ENCODE measurements at places on chromosomes 16 and 17.
A peak's percentile ranks its signal among the peaks of the same experiment; 100 is the strongest.

DNA sequence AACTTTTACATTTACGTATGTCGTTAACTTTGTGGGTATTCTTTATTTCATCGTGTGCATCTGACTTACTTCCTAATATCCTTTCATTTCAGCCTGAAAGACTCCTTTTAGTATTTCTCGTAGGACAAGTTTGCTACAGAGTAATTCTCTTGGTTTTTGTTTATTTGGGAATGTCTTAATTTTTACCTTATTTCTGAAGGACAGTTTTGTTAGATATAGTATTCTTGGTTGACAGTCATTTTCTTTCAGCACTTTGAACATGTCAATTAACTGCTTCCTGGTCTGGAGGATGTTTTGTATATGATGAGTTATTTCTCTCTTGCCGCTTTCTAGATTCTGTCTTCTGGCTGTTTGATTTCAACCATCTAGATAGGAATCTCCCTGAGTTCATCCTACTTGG is 109.2 kb upstream of the NACA2 start:
- no peak for DNase-seq

- no peak for DNase-seq
Measured at GRCh38 chr17:70049801-70050591, 25.0 kb upstream of the KCNJ16 start.

GRCh38 chr17:57002904-57003303 is 25.0 kb downstream of the SCPEP1 start:
- DNase-seq, result no peak

DNA sequence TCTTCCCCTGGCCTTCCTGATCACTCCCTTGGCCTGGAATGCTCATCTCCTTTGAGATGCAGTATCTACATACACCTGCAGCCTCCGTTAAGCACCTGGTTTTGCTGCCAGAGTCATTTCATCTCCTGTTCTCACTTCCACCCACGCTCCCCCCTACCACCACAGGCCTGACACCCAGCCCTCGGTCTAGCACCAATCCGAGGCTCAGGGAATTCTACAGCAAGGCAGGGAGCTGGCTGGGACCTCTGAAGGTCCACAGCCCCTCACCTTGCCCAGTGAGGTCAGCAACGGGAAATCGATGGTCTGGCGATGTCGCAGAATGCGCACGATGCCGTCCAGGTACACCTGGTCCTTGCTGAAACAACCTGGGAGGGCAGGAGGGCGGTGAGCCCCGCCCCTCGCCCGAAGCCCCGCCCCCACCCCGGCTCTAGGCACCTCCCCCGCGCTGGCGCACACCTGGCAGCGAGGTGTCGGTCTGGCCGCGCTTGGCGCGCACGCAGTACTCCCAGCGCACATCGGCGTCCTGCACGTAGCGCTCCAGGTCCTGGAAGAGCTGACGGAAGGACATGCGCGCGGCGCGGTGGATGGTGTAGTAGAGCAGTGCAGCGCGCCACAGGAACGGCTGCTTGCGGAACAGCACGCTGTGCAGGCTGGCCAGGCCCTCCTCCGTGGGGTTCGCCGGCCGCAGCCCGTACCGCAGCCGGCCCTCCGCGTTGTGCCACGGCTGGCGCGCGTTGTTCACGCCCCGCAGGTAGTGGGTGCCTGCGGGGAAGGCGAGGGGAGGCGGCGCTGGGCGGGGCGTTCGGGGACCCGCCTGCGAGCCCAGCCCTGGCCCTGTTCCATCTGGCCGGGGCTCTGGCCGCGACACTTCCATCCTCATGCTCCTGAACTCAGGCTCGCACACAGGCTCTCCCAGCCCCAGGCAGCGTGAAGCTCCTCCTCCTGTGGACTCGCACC is 5.7 kb downstream of the MATCAP1 start:
- no peak for DNase-seq

DNA sequence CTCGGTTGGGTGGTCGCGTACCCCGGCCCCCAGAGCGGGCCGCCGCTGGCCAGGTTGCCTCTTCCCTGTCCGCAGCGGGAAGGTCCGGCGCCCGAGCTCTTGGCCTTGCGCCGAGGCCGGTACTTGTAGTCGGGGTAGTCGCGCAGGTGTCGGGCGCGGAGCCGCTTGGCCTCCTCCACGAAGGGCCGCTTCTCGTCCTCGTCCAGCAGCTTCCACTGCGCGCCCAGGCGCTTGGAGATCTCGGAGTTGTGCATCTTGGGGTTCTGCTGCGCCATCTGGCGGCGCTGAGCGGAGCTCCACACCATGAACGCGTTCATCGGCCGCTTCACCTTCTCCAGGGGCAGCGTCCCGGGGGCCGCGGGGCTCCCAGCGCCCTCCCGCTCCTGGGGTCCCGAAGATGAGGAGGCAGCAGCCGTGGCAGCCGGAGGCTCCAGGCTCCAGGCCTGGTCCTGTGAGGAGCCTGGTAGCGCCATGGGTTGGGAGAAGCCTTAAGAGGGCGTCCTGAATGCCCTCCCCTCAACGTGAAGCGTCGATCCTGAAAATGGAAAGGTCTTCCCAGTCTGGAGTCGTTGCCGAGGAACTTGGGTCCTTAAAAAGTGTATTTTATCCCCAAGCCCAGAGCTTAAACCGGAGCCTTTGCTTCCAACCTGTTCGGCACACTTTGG is 558 bp downstream of the SOX15 start:
- DNase-seq, result peak; percentile 90

DNA sequence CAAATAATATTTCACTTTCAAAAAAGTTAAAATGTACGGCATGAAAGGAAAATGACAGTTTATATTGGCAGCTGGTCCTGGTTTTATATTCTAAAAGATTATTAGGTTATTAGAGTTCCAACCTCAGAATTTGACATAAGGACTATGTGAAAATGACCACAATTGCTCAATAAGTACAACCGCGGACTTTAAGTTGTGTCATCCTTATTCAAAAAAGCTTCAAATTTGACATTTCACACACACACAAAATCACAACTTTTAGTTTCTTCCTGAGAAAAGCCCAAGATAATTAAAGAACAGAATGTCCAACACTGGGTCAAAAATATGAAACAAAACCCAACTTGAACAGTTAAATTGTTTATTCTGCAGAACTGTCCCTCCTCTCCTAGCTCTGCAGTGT is 133.2 kb upstream of the AXIN2 start:
- no peak for DNase-seq

Data from dorsolateral prefrontal cortex (tissue), 122 donors.